Endothelial cell of coronary artery (primary cell): ENCODE measurements at places on chromosomes 12 and 14. TPM values are rescaled to one million over a fixed set of nuclear protein-coding genes. Genes with fewer than 3 reads are reported as not detected.

The DLK1 gene
- total RNA-seq = not detected in 2 replicates

The KCNK13 gene
- total RNA-seq = not detected in 2 replicates

The CACNB3 gene
- total RNA-seq = 15.7 and 20.0 TPM in 2 replicates

The TCL1B gene
- total RNA-seq = not detected in 2 replicates

The ACRBP gene
- total RNA-seq = 0.27 and 0.28 TPM in 2 replicates

The SLC15A4 gene
- 19.7 and 32.1 TPM in 2 replicates for total RNA-seq

The AHNAK2 gene
- total RNA-seq = 66.2 and 78.0 TPM in 2 replicates

The TEAD4 gene
- 19.8 and 25.7 TPM in 2 replicates for total RNA-seq

The STXBP6 gene
- total RNA-seq = 0.38 TPM in 1 of 2 replicates, not detected in the other
